ENCODE measurements at places on chromosomes 7 and 10.
A peak's percentile ranks its signal among the peaks of the same experiment; 100 is the strongest.

DNA sequence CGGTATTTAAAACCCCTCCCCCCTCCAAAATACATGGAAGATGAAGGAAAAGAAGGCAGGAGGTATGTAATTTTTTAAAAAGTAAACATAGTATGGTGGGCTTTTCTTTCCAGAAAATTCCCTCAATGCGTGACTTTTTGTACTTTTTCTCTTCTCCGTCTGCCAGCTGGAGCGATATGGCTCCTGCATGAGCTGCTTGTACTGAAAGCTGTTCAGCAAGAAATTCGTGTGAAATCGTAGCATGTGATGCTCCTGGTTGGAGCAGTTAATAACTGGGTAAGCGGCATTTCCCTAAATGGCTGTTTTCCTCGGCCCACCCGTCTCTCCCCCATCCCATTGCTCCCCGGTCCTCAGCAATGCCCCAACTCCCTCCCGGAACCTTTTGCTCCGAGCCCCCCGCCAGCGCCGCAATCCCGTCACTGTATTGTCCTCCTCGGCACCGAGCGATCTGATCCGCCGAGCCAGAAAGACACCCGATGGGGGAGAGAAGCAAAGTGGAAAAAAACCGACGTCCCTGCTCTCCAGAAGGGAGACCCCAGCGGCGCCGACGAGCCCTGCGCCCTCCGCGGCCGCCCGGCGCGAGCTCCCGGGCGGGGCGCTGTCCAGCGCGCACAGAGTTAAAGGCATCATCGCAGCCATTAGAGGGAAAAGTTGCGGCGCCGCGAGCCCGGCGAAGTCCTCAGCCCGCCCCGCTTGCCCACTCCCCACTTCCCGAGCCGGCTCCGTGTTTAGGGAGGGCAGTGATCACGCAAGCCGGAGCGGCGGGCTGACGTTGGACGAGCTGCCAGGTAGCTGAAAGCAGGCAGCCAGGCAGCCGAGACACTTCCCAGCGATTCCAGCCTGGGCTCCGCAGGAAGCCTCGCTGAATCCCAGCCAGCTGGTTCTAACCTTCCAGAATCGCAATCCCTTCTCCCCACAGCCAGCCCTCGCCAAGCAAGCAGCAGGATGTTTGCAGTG is at the start of gene VSTM2A:
VSTM2A (plus strand) TSS at position 707 of the 957 bp plus-strand sequence. CDS start 356 bp downstream, outside the sequence.
- no peak for DNase-seq

- no peak for DNase-seq
Measured at GRCh38 chr7:103622274-103622673, 176.3 kb upstream of the SLC26A5 start.

- DNase-seq = no peak
Measured at GRCh38 chr10:77195101-77195500, 442.5 kb downstream of the KCNMA1 start.

DNA sequence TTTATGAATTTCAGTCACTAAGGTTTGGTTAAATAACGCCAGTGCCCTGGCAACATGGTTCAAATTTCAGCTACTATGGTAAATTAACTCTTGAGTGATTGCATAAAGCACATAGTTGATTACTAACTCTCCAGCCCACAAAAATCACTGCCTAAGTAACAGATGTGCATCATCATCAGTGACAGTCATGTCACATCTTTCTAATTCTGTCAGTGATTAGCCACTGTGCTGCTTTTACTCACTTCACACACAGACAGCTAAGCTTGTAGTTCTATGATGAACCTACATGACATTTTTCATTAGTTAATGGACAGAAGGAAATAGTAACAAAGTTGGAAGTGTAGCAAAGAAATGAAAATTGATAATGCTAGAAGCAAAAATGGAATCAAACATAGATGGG is 108.9 kb downstream of the DNAH11 start:
- no peak for DNase-seq

DNA sequence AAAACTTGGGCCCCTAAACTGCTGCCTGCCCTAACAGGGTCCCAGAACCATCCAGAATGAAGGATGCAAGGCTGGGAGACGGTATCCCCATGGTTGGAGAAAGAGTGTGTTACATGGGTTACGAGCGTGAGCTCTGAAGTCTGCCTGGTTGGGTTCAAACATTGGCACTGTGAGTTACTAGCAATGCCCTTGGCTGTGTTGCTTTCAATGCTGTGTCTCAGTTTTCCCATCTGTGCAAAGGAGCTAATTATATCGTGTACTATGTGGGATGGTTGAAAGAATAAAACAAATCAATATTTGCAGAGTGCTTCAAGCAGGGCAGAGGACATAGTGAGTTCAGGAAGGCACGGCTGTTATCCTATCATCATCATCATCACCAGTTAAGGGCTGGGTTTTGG is 114.7 kb downstream of the ZMIZ1 start:
- no peak for DNase-seq

DNA sequence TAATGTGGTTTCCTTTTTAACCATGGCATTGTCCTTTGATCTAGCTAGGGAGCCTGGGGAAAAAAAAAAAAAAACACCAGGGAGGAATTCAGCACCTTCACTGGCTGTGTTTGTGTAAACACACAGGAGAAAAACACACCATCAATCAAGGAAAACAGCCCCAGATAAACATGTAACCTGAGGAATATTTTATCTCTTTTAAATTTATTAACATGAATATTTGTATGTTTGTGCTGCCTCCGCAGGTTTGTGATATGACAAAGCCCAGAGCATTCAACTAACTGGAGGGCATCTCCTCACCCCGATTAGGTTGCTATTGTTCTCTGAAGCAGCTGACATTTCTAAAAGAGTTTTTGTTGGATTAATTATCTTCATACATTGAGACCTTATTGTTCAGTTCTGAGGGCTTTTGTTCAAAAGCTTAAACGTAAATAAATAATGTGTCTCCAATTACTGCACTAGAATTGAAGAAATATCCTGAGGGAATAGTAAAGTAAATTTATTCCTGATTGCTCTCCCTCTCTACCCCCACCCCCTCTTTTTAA is 89.4 kb upstream of the SEMA3E start:
- no peak for DNase-seq

DNA sequence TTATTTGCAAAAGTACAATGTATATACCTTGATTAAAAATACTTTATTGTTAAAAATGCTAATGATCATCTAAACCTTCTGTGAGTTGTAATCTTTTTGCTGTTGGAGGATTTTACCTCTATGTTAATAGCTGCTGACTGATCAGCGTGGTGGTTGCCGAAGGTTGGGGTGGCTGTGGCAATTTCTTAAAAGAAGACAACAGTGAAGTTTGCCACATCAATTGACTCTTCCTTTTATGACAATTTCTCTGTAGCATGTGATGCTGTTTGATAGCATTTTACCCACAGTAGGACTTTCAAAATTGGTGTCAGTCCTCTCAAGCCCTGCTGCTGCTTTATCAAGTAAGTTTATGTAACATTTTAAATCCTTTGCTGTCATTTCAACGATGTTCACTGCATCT is 16.9 kb upstream of the ENTPD1 start:
- DNase-seq = no peak

DNA sequence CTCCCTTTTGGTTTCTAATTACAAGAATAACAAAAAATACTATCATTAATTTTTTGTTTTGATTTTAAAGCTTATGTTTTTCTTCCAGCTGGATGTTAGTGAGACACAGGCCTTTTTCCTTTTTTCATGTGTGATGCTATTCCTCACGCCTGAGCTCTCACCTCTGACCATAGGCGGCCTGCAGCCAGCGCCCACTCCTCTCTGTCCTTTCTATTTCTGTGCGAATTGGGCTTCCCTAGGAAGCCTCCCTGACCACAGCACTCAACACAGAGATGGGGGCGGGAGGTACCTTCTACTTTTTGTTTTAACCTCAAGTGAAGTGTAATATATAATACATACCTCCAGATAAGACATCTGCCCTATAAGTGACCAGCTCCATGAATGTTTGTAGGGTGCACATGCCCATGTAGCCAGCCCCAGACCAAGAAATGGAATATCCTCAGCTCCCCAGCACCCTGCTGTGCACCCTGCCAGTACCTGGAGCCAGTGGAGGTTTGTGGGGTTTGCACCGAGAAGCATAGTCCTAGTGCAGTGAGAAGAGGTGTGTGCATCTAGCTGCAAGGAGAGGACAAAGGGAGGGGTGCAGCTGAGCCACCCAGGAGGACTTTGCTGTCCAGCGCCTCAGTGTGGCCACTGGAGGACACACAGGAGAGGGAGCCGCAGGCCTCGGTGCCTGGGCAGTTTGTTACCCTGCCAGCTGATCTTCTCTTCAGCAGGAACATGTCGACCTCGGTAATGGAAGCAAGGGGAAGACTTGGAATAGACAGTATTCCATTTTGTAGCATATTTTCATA is 38.5 kb downstream of the BNIP3 start:
- DNase-seq = no peak

GRCh38 chr7:24619978-24620377 is 46.7 kb downstream of the PALS2 start:
- DNase-seq = no peak

- no peak for DNase-seq
Measured at GRCh38 chr7:81715984-81716588, 53.8 kb downstream of the HGF start.

- peak; percentile 1 for DNase-seq
Measured at GRCh38 chr7:24573554-24574338, 494 bp downstream of the PALS2 start.

DNA sequence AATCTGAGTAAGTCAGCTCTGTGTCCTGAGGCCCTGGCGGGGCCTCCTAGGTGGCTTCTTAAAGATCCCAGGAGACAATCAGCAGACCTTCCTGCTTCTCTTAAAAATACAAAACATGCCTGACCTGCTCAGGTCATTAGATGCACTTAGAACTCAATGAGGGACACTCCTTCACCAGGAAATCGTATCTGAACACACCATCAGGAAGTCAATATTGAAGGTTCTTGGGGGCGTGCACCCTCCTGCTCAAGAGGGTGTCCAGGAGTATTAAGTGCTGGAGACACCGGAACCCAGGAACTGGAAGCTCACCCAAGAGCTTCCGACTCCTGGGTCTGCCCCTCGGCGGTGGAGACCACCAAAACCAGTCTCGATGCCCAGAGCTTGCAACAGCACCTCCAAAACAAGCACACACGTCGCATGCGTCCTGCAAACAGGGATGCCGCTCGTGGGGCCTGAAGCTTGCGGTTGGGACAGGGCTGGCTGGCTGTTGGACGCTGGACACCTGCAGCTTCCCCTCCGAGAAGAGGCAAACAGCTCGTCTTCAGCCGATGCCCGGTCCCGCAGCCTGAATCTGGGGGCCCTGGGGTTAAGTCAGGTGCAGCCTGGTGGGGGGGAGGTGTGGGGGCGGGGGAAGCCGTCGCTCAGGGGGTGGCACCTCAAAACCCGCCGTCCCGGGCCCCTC is 803 bp downstream of the RAPGEF5 start:
- no peak for DNase-seq

DNA sequence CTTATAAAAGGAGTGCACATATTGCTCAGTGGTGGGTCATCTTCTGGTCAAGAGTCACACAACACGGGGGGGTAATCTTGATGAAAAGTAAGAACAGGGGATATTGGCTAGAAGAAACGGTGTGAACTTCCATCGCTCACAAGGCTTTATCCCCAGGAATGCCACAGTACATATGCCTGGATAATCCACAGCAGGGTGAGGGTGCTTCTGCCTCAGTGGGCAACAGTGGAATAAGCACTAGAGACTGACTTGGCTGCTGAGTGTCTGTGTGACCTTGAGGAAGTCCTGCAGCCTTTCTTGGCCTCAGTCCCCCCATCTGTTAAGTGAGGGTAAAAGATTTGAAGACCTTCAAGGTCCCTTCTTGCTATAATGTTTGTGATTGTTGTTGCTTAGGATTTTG is 44.9 kb upstream of the SHH start:
- DNase-seq = no peak

DNA sequence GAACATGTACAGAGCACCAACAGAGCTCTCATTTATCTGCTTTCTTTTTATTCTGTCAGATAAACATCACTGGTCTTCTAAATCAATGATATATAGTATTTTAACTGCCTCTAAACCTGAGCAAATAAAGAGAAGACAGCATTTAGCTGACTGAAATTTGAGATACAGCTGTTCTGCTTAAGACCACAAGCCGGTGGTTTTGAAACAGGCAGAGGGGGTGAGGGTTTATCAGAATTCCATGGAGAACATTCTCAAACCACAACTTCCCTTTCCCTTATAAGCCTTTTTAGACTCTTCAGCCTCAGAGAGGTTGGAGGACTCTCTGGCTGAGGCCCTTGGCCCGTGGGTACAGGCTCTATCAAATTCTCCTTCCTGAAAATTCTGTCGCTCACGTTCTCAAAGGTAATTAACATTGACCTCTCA is 87.4 kb upstream of the RSU1 start:
- DNase-seq = no peak

DNA sequence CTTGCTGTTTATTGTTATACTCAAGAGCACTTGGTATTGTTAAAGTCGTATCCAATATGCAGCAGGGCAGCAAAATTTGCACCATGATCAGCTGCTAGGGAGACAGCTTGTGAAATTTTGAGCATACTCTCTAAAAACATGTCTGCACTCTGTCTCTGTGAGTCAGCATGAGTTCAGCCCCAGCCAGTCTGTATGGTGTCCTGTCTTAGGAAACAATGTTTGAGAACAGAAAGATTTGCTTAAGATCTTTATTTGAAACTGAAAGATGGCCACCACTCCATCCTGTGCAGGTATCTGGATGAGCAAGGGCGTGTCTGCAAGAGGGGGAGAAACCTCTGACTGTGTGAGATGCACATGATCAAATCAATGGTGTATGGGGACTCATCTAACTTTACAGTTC is 97.1 kb downstream of the GNAI1 start:
- no peak for DNase-seq

DNA sequence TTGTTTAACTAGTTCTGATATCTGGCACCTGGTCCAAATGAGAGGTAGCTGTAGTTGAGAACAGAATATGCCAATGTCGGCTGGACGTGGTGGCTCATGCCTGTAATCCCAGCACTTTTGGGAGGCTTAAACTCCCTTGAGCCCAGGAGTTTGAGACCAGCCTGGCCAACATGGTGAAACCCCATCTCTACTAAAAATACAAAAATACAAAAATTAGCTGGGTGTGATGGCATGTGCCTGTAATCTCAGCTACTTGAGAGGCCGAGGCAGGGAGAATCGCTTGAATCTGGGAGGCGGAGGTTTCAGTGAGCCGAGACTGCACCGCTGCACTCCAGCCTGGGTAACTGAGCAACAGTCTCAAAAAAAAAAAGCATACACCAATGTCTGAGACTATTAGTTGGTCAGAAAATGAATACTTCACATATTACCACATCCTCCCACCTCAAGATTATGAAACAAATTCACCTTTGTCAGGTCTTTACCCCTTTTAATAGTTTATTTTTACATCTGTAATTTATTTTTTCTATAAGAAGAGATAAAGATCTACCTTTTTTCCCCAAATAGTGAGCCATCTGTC is 38.8 kb downstream of the EPC1 start:
- no peak for DNase-seq

DNA sequence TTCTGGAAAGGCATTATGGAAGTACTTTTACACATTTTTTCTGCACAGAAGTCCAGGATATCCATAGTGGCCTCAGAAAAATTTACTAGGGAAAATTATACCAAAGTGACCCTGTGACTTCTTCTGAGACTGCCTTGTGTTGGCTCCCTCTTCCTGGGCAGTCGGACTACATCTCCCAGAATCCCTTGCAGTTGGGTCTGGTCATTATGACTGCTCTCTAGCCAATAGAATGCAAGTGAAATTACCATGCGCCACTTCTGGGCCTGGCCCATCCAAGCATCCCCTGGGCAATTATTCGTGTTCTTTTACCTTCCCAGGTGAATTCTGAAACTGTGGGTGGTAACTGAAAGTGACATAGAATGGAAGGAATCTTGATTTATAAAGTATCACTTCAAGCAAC is 430.9 kb downstream of the ACTR3B start:
- no peak for DNase-seq

All from stimulated activated CD8-positive, alpha-beta memory T cell treated with anti-CD3 and anti-CD28 coated beads, Interleukin-7, amount 100 ng/mL, for 1 hour (primary cell).